ENCODE measurements at places on chromosomes 13 and 19.
A peak's percentile ranks its signal among the peaks of the same experiment; 100 is the strongest.

- no peak for DNase-seq
Measured at GRCh38 chr13:29664591-29664990, 69.1 kb upstream of the SLC7A1 start.

DNA sequence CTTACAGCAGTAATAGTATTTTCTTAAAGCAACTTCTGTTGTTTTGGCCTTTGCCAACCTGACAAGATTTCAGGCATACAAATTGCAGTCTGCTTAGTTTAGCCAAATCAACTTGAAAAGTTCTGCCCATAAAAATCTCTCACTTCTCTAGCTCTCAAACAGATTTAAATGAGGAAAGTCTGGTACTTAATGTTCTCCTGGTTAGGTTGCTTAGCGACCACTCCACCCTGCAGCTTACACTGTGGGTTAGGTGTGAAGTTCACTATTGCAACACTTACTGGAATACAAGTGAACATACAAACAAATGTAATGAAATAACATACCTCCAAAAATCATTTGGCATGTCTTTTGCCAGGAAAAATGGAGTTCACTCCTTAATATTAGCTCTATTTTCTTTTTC is 178.7 kb upstream of the PCDH9 start:
- DNase-seq = no peak

- DNase-seq = no peak
Measured at GRCh38 chr19:40831502-40832430, 18.5 kb downstream of the CYP2A6 start.

- no peak for DNase-seq
Measured at GRCh38 chr19:39247701-39248664, 673 bp downstream of the IFNL4 start.

DNA sequence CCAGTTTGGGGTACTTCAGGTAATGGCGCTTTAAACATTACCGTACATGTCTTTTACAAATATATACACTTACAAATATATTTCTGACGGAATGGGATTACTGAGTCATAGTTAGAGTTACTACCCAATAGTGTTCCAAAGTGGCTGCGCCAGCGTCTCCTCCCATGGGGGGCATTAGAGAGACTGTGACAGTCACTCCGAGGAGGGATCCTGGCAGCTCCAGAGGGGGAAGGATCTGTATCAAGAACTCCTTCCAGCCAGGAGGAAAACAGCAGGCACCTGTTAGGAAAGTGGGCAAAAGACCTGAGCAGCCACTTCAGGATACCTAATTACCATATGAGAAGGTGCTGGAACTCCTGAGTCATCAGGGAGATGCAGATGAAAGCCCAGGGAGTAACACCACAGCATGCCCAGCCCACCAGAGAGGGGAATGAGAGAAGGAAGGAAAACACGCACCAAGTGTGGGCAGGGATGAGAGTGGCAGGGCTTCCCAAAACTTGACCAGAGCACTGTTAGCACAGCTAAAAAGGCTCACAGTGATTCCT is 52.9 kb downstream of the SLC7A9 start:
- no peak for DNase-seq

- DNase-seq = no peak
Measured at GRCh38 chr19:44280916-44281315, 21.2 kb downstream of the ZNF233 start.

GRCh38 chr13:46962281-46962941 is 65.6 kb upstream of the HTR2A start:
- DNase-seq = no peak

DNA sequence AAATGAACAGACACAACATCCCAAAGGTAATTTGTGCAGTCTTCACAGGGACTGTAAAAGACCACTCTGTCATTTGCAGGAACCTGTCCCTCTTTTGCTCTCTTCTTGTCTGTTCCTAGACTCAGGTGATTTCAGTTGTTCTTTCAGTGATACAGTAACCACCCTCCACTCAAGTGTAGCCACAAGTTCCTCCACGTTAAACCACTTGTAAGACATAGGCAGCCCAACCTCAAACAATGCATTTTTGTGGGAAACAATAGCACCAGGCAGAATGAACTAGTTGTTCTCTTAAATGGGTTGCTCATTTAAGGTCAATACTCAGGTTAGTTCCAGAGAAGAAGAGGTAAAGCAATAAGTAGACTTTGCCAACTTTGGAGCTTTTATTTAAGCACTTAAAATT is 359.4 kb downstream of the MZT1 start:
- no peak for DNase-seq

GRCh38 chr13:24074678-24075077 is 85.8 kb upstream of the SPATA13 start:
- DNase-seq = no peak

GRCh38 chr13:47277774-47278173 is 380.9 kb upstream of the HTR2A start:
- DNase-seq = no peak

DNA sequence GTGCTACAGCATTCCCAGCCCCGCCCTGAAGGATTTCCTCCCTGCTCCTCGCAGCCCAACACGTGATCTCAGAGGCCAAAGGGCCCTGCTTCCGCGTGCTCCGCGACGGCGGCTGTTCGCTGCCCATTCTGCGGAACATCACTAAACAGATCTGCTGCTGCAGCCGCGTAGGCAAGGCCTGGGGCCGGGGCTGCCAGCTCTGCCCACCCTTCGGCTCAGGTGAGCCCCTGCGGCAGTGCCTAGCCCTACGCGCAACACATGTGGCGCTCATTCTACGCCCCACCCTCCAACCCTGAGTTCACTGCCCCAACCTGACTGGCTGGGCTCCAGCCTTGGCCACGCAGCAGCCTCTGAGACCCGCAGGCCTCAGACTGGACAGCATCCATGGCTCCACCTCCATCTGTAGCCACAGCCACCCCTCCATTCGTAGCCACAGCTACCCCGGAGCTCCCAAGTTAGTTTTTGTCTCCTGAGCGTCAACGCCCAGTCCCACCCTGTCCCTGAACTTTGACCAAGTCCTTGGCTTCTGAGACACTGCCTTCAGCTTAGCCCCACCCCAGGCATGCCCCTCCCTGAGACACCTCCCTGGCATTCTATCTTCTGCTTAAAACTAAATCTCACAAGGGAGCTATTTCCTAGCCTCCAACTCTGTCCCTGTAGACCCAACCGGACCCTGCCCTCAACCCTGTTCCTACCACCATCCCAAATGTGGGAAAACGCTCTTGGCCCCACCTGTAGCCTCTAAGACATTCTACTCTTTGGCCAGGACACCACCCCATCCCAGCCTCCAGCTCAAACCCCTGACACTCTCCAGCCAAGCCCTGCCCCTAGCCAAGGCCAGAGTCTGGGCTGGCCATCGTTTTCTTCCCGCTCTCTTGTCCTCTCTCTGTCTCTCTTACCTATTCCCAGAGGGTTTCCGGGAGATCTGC is 6.4 kb downstream of the LTBP4 start:
- DNase-seq = no peak

DNA sequence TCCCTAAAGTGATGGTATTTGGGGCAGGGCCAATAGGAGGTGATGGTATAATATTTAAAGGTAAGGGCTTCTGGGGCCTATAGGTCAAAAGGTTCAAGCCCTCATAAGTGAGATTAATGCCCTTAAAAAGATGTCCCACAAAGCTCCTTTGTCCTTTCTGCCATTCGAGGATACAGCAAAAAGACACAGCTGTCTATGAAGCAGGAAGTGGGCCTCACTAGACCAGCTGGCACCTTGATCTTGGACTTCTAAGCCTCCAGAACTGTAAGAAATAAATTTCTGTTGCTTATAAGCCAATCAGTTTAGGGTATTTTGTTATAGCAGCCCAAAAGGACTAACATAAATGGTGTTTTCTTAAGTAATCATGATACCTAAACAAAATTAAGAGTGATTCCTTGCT is 27.2 kb upstream of the POU4F1 start:
- DNase-seq = no peak

GRCh38 chr19:2464389-2464788 is 7.6 kb upstream of the LMNB2 start:
- DNase-seq = no peak

DNA sequence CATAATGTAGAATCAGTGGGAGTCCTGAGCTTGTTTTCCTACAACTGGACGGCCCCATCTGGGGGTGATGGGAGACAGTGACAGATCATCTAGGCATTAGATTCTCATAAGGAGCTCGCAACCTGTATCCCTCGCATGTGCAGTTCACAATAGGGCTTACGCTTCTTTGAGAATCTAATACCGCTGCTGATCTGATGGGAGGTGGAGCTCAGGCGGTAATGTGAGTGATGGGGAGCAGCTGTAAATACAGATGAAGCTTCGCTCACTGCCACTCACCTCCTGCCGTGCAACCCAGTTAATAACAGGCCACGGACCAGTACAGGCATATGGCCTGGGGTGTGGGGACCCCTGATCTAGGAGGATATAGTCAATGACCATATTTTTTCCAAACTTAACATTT is 38.8 kb downstream of the RCBTB1 start:
- DNase-seq = no peak

- DNase-seq = no peak
Measured at GRCh38 chr13:94608586-94608985, 6.9 kb downstream of the GPR180 start.

DNA sequence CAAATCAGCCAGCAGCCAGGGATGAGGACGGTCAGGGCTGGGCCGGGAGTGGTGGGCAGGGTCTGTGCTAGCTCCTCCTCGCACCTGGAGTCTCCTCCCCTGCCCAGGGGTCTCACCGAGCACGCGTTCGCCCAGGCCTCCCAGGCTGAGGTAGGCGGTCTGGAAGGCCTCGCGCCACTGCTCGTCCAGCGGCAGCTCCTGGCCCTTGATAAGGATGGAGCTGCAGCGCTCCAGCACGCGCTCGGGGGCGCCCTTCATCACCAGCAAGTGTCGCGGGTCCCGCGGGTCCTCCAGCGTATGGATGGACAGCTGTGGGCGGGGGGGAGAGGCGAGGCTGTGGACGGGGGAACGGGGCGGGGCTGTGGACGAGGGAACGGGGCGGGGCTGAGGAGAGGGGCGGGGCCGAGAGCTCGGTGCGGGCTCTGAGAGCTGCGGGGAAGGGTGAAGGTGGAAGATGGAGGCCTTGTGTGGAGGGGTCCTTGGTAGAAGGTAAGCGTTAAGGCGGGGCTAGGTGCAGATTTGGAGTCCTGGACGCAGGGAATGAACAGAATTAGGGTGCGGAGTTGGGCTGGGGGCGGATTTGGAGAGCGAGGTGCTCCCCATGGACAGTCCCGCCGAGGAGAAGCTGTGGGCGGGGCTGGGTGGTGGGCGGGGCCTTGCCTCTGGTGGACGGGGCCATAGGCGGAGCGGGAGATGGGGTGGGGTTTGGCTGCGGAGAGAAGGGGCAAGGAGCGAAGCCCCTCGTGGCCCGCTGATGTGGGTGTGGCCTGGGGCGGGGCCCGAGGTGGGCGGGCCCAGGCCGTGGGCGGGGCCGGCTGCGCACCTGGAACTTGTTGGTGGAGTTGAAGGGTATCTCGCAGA is 5.7 kb downstream of the ATP4A start:
- DNase-seq = peak; percentile 46

DNA sequence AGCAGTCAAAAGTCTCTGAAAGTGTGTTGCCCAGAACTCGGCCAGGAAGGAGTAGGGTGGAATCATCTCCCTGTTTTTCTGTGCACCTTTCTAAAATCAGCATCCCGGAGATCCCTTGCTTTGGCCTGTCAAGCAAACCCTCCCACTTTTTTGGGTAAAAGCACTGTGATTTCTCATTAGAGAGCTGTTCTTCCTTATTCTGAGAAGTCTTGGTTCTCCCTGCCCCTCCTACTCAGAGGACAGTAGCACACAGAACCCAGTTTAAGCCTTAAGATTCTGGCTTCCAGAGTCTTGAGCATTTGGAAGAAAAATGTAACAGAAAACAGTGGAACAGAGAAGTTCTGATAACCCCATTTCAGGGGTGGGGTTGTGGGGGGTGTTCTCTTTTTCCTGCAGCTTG is 52.6 kb upstream of the KATNAL1 start:
- DNase-seq = no peak

DNA sequence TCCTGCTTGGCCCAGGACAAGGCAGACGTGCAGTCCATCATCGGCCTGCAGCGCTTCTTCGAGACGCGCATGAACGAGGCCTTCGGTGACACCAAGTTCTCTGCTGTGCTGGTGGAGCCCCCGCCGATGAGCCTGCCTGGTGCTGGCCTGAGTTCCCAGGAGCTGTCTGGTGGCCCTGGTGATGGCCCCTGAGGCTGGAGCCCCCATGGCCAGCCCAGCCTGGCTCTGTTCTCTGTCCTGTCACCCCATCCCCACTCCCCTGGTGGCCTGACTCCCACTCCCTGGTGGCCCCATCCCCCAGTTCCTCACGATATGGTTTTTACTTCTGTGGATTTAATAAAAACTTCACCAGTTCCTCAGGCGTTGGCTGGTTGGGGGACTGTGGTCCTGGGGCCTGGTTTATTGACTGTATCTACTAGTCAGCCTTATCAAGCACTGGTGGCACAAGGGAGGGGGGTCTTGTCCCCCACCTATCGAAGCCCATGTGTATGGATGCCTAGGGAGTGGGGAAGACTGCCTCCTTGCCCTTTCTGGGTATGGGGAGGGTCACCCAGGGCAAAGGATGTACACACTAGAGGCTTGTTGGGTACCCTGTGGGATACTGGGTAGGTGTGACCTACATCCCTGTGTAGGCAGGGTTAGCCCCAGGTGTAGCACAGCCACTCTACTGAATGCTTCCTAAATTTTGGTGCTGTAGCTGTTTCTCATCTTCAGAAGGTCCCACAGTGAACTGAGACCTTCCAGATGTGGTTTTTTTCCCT is 4.4 kb downstream of the CHMP2A start:
- peak; percentile 14 for DNase-seq

GRCh38 chr13:45696610-45697226 is 5.4 kb upstream of the CBY2 start:
- DNase-seq = no peak

DNA sequence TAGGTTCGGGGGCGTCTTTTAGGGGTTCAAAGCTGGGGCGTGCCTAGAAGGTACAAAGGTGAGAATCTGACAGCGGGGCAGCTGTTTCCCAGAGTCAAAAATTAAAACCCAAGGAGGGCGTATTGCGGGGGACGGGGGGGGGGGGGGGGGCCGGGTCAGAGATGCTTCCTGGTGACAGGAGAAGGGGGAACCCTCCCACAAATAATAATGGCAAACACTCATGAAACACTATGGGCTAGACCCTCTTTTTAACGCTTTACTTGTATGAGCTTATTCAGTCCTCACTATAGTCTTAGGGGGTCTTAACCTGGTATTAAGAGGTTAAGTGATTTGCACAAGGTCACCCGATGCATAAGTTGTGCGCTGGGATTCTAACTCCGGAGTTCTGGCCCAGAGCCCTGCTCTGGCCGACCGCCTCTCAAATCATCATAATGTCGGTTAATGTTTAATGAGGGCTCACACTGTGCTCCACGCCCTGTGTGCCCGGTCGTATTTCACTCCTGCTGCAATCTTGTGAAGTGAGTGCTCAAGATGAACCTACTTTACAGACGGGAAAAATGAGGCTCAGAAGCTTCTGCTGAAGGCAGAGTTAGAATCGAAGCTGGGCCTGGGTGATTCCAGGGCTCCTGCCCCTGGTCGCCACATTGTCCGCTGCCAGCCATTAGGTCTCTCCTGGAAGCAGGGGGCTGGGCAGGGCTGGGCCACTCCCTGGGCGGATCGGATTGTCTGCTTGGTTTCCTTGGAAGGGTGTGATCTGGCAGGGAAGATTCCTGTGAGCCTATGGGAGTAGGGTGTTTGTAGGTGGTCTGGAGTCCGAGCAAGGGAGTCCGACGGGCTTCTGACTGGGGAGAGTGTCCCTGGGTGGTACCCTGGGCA is 964 bp downstream of the PAK4 start:
- peak; percentile 41 for DNase-seq

All from CD8-positive, alpha-beta T cell (primary cell).